ENCODE measurements at places on chromosomes 3 and 15. TPM values are rescaled to one million over a fixed set of nuclear protein-coding genes. Genes with fewer than 3 reads are reported as not detected.

DNA sequence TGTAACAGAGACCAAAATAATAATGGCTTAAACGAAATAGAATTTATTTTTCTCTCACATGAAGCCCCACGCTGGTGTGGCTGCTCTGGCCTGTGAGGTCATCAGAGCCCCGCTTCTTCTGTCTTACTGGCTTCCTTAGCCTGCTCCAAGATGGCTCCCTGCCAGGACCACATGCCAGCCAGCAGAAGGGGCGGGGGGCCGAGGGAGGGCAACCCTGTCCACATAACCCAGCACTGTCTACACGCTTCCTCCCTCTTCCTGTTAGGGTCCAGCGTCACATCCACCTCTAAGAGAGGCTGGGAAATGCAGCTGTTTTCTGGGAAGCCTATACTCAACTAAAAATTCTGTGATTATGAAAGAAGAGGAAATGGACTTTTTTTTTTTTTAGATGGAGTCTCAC is 107.9 kb upstream of the DLG1 start:
- peak; percentile 72 for DNase-seq

GRCh38 chr15:51798281-51798680 is 31.2 kb upstream of the TMOD3 start:
- no peak for DNase-seq

DNA sequence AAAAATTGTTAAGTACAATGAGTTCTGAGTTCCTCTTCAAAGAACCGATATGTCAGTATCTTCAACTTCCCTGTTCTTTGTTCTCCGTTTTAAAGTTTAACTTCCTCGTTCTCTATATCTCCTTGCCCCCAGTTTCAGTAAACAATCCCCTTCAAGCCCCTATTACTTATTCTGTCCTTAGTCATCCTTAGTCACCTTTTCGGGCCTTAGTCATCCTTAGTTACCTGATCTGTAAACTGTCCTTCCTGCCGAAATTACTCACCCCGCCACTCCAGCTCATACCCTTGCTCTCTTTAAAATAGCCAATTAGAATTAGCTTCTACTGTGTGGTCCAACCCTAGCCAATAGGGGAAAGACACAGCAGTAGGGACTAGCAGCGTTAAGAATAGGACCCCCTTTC is 1165.6 kb downstream of the NSUN3 start:
- no peak for DNase-seq

GRCh38 chr15:100092034-100092433 is 249.7 kb downstream of the ADAMTS17 start:
- DNase-seq = no peak

Gene TEX9
- polyA plus RNA-seq = 8.4 TPM

- no peak for DNase-seq
Measured at GRCh38 chr3:76122007-76122406, 336.7 kb upstream of the ZNF717 start.

DNA sequence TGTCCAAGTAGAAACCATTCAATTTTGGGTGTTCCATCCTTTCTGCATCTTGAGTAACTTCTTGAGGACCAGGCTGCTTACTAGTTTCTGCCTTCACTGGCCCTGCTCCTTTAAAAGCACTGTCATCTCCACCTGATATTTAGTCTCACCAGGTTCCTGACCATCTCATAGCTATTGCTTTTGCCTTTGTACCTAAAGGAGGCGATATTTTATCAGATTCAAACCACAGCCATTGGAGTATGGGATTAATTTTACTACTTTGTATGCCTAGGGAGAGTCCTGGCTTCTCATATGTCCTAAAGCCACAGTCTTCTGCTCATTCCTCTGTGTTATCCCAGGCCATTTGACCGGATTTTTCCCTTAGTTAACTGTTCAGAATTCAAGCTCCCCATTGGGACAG is 51.8 kb upstream of the RFX7 start:
- DNase-seq = no peak

Gene RHCG
- polyA plus RNA-seq = 0.23 TPM

Data from cardiac muscle cell (in vitro differentiated cells and primary cell).